Esophagus squamous epithelium (tissue), 5 donors: ENCODE measurements at places on chromosomes 16 and 17.

DNA sequence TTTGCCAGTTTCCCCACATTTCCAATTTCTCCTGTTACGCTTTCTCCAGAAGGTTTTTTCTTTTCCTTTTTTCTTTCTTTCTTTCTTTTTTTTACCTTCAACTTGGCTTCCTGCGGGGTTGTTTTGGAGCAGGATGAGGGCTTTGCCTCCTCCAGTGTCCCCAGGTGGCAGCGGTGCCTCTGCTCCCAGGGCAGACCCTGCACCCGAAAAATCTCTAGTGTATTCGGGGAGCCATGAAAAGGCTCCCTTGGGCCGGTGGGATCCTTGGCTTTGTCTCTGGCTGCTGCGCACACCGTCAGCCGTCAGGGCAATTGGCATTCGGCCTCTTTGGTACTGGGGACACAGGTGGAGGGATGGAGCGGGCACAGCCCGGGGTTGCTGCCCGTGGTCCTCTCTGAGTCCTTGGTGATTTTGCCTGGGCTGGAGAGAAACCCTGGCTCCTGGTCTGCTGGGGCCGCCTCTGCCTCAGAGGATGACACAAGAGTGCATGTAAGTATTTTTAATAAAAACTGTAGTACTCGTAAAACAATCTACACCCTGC is 846 bp downstream of the ITGB3 start:
- no peak for DNase-seq

DNA sequence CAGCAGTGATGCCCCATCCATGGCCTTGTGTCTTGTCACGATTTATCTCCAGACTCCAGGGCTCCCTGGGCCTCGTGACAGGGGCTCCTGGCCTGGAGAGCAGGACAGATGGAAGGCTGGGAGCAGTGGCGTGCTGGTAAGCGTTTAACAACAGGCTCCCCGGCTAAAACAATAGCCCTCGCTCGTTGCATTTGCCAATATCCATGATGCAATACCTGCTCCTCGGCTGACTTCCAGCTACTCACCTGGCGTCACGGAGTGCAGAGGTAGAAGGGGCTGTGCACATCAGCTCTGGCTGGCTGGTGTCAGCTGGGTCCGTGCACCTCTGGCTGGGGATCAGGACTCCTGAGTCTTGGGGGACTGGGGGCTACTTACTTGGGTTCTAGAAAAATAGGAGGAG is 1.5 kb upstream of the BICDL2 start:
- DNase-seq, result no peak

DNA sequence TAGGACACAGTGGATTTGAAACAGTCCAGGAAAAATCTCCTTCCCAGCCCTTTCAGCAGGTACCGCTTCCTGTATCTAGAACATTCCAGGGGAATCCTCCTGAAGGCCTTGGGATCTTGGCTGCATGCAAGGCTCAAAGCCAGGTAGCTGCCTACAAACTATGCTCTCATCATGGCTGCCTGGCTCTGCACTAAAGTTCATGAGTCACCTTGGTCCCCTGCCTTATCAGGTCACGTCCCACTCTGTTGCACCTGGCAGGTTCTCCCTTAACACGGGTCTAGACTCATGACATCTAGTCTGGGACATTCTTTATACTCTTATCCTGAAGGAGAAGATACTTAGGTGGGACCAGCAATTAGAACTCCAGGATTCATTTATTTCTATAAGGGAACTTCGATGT is 15.8 kb downstream of the FA2H start:
- DNase-seq, result no peak

- DNase-seq, result no peak
Observed at GRCh38 chr17:34990921-34991365, 10.6 kb downstream of the LIG3 start.

GRCh38 chr16:819336-820043 is 19.0 kb upstream of the GNG13 start:
- no peak for DNase-seq

DNA sequence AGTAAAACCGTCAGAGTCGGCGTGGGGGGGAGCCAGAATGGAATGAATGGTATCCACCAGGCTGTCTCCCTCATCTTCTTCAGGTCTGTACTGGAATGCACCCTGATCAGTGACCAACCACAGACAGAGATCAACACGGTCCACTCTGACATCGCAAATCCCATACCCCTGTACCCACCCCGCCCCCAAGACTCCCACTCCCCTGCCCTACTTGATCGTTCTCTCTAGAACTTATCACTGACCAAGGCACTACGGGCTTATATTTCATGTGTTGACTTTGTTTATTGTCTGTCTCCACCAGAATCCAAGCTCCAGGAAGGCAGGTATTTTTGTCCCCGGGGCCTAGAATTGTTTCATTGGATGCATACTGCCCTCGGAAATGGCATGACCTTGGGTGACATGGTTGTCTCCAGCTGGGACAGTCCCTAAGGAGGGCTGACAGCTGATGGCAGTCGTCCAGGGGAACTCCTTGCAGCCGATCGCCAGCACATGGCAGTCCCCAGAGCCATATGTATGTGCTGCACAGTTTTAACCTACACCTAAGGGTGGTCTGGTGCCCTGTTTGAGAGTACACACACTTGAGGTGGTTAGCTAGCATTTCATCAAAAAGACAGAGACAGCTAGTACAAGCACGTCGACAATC is 526 bp upstream of the MFSD6L start:
- DNase-seq, result no peak
